Calu3 (cell line): ENCODE measurements at places on chromosomes 1 and 21. TPM values are rescaled to one million over a fixed set of nuclear protein-coding genes. Genes with fewer than 3 reads are reported as not detected.

KANK4 gene
- not detected in 2 replicates for total RNA-seq

OLFML2B gene
- total RNA-seq = not detected in 2 replicates

FCAMR gene
- not detected in 2 replicates for total RNA-seq

HPCAL4 gene
- total RNA-seq = not detected in 2 replicates

ZSWIM5 gene
- total RNA-seq = 0.24 and 0.40 TPM in 2 replicates

LAD1 gene
- 209 and 244 TPM in 2 replicates for total RNA-seq

NEGR1 gene
- total RNA-seq = 15.1 and 19.2 TPM in 2 replicates
